ENCODE measurements at places on chromosomes 2 and 18.
A peak's percentile ranks its signal among the peaks of the same experiment; 100 is the strongest.

DNA sequence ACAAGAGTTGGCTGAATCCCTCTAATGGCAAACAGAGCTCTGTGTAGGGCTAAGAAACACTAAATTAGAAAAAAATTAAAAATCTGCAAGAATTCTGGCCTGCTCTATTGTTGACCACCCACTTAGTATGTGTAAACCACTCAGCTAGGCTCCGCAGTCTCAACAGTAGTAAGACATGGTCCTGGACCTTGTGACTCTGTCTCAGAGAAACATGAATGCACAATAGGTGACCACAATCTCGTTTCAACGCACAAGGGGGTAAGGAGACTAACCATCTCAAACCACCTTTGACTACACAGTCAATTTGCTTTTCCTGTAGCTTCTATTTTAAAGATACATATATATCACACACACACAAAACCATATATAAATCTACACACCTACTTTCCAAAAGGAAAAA lies 16.5 kb downstream of the SEPTIN10 start:
- DNase-seq, result no peak

GRCh38 chr2:142874293-142874814 lies 3.1 kb upstream of the KYNU start:
- DNase-seq, result no peak

GRCh38 chr18:74476140-74476539 lies 19.0 kb upstream of the DIPK1C start:
- no peak for DNase-seq

- DNase-seq, result no peak
Observed at GRCh38 chr2:54332386-54332785, 76.4 kb upstream of the TSPYL6 start.

GRCh38 chr2:88658881-88659537 lies 31.7 kb upstream of the EIF2AK3 start:
- DNase-seq, result no peak

DNA sequence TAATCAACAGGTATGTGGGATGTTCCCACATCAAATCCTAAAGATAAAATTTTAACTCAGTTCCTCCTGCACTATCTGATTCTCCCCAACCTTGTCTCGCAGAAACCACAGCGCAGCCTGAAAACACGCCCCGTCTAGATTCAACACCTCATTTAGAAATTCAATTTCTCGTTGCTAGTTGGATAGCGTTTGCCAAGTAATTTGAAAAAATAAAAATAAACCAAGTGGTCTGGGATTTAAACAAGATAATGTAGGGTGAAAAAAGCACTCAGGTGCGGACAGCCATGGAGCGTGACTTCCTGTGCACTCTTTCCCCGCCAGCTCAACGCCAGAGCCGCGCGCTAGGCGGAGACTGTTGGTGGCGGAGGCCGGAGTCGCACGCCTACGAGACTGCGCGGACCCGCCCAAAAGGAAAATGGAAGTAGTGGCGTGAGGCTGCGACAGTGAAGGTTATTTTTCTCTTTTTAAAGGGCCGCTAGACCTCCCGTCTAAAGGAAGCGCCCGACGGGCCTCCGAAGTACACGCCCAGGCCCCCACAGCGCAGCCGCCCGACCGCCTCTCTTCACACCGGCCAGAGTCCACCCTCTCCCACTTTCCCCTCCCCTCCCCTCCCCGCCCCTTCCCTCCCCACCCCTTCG lies 615 bp upstream of the CCNT2 start:
- peak; percentile 83 for DNase-seq

GRCh38 chr18:35114305-35114704 lies 73.1 kb downstream of the MAPRE2 start:
- no peak for DNase-seq

DNA sequence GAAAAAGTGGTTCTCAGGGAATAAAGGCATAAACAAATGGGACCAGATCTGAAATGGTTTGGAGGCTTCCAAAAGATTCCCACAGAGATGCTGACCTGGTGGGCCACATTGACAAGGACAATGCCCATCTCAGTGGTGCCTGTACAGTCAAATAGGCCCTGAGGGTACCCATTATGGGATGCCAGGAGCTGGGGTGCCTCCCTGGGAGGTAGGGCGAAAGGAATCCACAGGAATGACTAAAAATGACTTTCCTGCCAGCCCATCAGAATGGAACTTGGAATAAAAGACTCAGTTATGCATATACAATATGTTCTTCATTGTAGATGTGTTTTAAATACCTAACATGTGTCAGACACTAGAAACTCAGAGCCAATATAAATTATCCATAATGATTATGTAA lies 248.5 kb downstream of the RNF144A start:
- no peak for DNase-seq

DNA sequence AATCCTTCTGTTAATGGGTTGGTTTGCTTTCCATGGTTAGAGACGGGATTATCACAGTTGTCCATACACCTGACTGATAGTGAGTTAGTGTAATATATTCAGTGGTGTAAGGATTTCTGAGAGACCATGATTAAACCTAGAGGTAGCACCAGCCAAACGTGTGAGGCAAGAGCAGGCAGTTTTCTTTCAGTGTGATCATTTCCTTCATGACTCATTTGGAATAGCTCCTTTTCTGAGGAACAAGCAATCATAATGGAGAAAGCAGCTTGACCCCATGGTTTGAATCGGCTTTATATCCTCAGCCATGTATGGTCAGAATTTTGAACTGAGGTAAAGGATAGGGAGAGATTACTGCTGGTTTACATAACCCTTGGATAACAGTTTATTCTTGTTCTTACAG lies 2.9 kb downstream of the MXD1 start:
- no peak for DNase-seq

All from stimulated activated CD4-positive, alpha-beta T cell treated with anti-CD3 and anti-CD28 coated beads, Interleukin-2, amount 100 ng/mL, for 4 hours (primary cell).